ENCODE measurements at places on chromosomes 1 and 21.

DNA sequence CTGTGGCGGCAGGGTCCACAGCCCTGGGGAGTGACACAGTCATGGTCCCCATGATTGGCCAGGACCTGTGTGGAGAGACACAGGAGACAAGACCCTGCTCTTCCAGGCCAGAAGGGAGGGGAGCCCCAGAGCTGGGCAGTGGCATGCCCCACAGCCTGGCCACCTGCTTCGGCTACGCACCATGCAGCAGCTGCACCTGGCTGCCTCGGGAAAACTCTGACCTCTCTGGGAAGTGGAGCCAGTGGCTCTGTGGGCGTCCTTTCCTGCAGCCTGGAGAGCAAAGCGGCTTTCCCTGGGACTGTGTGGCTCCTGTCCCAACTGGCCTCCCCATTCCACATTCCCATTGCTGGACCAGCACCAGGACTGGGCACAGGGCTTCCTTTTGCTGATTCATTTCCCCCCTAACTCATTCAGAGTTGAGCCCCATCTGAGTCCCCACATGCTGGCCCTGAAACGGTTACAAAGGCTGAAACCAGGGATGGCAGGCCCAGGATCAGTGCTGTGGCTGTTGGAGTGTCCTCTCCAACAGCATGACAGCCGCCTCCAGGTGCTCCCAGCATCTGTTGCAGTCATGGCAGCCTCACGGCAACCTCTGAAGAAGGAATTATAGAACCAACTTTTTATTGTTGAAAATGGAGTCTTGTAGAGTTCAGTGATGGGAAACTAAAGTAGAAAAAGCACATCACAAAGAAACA, 15.0 kb downstream of the OXCT2 start:
- no peak for ATAC-seq

- ATAC-seq, result no peak
Observed at GRCh38 chr1:6614019-6614928, 743 bp downstream of the PHF13 start.

DNA sequence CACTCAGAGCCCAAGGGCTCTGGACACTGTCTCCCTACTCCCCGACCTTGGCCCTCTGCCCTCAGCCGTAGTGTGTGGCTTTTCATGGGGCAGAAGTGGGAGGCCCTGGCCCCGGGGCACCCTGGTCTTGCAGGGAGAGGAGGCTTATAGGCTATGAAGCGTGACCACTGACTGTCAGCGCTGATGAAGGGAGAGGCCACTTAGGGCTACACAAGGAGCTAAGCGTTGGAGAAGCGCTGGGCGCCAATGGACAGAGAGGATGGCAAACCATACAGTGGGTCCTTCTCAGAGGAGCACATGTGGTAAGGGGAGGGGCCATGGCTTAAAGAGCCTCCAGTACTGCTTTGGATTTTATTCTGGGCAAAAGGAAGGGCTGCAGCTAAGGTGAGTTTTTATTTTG, 7.9 kb downstream of the CRABP2 start:
- no peak for ATAC-seq

DNA sequence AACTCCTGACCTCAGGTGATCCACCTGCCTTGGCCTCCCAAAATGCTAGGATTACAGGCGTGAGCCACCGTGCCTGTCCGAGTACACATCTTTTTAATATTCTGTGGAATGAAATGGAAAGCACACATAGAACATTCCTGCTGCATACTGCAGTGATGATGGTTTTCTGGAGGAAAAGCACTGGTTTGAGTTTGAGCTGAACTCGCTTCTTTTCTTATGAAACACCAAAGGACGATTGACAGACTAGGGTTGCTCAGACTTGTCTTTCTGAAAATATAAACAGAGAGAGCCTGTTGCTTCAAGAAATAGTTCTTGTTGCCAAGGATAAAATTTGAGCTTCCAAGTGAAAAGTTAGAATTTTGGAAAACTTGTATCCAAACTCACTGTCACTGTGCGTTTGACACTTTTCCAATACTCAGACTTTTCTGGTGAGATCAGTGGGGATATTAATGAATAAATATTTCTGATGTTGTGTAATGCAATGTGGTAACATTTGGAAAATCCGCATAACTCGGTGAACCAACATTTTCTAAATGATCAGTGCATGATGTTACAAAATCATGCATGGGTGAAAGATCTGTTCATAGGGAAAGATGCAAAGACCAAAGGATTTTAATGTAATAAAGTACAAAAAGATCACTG, 15.0 kb upstream of the ERMAP start:
- no peak for ATAC-seq

- peak; percentile 98 for ATAC-seq
Observed at GRCh38 chr1:161962091-161962887, 61.4 kb downstream of the OLFML2B start.

DNA sequence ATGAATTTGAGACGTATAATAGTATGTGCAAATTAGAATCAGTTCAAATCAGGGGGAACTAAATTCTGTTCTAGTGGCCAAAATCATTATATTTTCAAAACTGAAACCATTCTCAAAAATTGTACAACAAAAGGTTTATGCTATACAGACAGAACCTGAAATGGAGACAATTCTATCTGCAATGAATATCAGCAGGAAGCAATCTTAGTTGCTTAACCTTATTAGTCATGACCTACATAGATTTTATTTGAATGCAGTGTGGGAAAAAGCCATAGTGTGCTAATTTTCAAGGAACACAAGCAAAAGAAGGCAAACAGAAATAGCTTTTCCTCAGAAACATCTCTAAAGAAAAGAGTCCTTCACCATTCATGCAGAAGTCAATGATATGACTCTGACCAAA, 6.5 kb downstream of the AK5 start:
- ATAC-seq, result no peak

- no peak for ATAC-seq
Observed at GRCh38 chr1:173341307-173341706, 134.2 kb upstream of the TNFSF4 start.

DNA sequence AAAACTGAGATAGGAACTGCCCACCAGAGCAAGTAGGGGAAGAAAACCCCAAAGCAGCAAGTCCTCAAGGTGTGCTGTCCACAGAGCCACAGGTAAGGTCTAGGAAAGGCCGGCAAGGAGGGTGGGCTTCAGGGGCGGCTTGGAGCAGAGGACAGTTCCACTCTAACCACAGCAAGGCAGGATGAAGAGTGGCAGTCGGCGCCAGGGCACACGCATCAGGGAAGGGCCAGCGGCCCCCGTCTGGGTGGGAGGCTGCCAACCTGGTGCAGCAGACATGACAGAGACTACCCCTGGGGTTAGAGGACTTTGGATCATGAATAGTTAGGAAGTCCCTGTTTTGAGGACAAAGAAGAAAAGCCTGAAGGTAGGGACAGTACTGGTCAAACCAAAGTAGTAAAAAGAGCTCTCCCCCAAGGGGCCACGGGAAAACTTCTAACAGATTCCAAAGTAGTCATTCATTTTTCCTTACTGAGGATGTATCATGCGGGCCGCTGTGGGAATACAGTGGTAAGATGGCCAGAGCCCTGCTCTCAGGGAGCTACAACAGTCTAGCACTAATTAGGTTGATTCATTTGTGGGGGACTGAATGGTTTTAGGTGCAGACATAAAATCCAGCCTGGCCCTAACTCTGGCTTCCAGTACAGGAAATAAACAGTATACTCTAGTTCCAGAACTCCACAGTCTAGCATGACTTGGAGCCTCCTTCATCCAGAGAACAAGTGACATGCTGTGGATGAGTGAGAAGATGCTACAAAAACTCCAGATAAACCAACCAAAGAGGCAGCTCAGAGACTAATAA, 3.5 kb upstream of the RAP1GAP start:
- ATAC-seq, result no peak

GRCh38 chr1:198118134-198118533, 38.7 kb upstream of the NEK7 start:
- no peak for ATAC-seq

DNA sequence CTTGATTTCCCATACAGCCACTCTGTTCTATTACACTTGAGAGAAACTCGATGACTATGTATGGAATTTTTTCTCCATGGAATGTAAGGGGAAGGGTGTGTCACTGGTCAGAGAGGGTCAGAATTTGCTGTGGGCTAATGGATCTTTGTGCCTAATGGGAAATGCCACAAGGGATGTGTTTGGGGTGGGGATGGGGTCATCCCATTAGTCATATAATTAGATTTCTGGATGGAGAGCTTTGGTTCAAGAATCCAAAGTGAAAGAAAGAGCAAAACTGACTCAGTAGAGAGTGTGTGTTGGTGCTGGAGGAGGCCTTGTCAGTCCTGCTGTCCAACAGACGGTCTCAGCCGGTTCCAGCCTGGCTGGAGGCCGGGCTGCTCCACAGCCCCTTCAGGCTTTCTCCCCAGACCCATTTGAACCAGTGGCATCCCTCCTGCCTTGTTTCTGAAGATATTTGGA, 86.4 kb downstream of the LAMC2 start:
- no peak for ATAC-seq

Measured in activated CD4-positive, CD25-positive, alpha-beta regulatory T cell treated with anti-CD3 and anti-CD28 coated beads, Interleukin-2, amount 50 U/mL, for 24 hours (primary cell).